ENCODE measurements at places on chromosomes 1 and 21.
A peak's percentile ranks its signal among the peaks of the same experiment; 100 is the strongest.

DNA sequence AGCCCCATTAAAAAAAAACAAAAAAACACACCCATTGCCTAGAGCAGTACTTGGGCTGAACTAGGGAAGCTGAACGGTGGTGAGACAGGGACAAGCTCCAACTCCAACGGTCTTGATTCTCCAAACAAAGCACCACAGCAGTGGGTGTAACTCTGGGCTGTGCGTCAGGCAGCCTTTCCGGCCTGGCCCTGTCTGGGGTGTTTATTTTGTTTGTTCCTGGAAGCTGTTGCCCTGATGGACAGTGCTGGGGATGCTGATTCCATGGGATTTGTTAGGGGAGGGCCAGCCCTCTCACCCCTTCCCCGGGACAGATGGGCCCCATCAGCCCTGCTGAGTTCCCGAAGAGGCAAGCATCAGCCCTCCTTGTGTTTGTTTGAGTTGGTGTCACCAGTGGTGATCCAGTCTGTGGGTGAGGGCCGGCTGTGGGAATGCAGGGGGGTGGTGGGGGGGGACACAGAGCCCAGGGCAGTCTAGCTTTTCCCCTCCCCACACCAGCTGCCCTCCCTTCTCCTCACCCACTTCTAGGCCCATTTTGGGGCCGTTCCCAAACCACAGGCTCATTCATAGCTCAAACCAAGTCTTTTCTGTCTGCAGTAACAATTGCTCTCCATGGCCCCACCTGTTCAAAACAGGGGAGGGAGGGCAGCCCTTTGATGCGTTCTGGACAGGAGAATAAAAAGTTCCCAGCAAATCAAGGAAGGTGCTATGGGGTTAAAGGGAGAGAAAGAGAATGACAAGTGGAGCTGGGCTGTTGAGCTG lies 4.5 kb downstream of the WNT2B start:
- DNase-seq = no peak

DNA sequence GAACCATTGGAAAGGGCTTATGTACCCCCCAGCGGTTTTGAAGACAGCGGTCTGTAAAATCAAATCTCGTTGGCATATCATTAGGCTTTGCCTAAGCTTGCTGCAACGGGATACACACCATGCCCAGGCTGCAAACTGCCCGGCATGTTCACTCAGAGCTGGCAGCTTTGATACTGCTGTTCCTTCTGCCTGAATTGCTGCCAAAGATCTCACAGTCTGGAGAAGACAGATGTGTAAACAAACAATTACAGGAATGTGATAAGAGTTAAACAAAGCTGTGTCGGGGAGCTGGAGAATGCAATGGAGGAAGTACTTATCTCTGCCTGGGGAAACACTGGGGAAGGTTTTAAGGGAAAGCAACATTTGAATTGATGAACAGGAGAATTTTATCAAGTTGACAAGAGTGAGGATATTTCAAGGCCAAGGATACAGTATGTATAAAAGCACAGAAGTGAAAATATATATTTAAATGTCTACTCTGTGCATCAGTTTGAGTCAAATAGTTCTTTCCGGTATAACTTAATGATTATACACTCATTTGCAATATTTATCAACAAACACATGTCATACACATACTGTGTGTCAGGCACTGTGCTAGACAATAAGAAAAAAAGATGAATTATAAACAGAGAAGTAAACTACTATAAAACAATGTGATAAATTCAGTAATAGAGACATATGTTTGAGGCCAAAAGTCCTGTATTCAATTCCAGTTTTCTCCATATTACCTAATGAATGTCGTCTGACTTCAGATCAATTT lies 29.9 kb downstream of the CHML start:
- DNase-seq = no peak

DNA sequence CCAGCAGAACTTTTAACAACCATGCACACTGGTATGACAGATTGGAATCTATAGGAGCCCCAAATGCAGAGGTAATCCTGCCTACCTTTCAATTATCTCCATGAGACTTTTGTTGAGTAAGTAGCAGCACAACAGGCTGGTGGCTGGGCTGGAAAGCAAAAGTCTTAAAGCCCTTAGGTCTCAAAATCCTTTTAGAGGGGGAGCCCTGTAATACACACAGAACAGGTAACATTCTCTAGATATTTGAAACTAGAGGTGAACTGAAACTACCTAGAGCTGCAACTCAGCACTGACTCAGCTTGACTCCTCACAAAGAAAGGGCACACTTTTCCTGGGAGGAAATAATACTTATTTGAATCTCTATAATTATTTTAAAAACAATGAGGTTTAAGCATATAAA lies 71.5 kb downstream of the CLCA4 start:
- DNase-seq = no peak

GRCh38 chr1:155177918-155178281 lies 4.3 kb downstream of the TRIM46 start:
- DNase-seq = no peak

DNA sequence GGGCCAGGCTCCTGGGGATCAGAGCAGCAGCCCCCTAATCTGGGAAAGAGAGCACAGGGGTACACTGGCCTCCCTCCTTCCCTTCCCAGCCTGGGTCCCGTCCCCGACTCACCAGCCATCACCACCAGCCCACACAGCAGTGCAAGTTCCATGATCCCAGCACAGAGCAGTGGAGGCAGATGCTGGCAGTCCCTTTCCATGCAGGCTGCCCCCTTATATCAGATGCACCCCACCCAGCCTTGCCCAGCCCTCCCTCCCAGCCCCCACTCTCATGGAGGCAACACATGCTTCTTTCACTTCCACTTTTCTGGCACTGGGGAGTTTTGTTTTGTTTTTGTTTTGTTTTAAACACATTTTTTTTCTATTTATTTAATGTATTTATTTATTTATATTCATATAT lies at the start of gene PLA2G2D:
Gene PLA2G2D (minus strand): TSS at position 190 of the 400 bp plus-strand sequence. CDS start 38 bp downstream, at position 152.
- DNase-seq = no peak

DNA sequence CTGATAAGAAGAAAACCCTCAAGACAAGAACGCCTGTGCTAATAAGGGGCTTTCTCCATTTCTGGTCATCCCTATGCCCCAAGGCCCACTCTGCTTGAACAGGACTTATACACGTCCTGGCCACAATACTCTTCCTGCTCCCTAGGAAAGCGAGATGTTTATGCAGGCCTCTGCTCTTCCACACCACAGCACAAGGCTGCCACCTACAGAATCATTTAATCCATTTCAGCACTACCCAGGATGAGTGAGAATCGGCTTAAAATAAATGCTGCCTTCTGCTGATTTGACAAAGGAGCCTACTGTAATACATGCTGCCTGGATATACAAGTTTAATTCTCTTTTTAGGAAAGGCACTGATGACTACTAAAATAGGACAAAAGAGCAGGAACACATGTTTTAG lies 29.4 kb downstream of the FRRS1 start:
- no peak for DNase-seq

DNA sequence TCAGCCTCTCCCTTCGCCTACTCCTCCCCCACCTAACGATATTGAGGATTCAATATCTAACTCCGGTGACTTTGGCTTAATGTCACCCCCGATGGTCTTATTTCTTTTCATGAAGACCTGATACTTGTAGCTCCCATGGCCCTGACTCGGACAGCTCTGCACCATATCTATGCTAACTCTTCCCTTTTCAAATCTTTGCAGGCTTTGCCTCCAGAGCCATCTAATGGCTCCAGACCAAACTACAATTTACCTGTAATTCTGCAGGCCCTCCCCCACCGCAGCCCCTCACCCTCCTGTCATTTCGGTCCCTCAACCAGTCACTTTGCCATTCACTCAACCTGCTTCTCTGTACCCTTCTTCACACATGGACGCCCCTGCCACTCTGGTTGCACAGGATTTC lies 7.9 kb upstream of the GSTM5 start:
- no peak for DNase-seq

- no peak for DNase-seq
Observed at GRCh38 chr21:43373362-43374227, 53.3 kb downstream of the SIK1 start.

DNA sequence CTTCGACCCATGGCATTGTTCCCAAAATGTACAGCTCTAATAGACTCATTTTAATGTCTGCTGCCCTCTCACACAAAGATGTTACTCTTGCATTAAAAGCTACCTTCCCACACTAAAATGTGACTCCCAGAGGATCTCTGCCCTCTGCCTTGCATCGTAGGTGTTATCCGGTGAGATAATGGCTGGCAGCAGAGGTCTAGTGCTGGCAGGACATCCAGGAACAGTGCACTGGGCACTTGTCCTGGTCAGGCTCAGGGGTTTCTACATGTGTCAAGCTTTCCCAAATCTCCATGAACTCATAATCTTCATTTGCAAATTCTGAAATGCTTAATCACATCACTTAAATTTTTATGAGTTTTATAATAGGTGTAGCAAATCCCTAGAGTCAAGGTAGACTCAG lies 310.6 kb downstream of the LRRIQ3 start:
- DNase-seq = no peak

- no peak for DNase-seq
Observed at GRCh38 chr1:45009956-45010854, 919 bp downstream of the HECTD3 start.

GRCh38 chr1:21680381-21680780 lies 11.2 kb upstream of the RAP1GAP start:
- no peak for DNase-seq

DNA sequence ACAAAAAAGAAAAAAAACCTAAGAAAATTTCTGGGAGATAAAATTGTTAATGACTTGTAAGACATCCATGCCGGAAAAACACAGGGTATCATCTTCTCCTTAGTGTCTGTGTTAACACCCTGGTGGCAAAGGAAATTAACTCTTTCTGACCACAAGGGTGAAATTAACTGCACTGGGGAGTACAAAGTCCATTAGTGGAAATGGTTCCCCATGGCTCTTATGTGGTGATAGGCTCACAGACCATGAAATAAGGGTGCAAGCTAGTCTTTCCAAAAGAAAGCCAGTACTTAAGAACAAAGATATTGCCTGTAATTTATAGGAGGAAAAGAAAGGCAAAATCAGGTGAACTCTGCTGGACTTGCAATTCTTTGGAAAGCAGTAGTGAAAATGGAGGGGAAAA lies 185.4 kb downstream of the LRRIQ3 start:
- DNase-seq = no peak

- DNase-seq = no peak
Observed at GRCh38 chr1:84090447-84091245, 53.4 kb upstream of the PRKACB start.

DNA sequence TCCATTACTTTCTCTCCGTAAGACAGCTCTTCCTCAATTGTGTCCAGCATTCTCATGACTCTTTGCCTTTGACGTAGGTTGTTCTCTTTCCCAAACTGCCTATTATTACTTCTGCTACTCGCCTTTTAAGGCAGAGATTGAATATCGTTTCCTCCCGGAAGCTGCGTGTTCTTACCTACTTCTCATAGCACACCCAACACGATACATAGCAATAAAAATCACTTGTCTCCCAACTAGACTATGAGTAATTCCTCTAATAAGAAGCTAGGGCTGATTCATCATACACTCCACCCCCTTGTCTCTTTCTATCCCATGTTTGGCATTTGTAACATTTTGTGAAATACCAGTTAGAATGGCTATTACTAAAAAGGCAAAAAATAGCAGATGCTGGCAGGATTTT lies 55.8 kb upstream of the SGIP1 start:
- no peak for DNase-seq

- DNase-seq = no peak
Observed at GRCh38 chr21:25997788-25998611, 172.6 kb downstream of the APP start.

- DNase-seq = no peak
Observed at GRCh38 chr1:207789792-207790787, 38.2 kb downstream of the CD46 start.

DNA sequence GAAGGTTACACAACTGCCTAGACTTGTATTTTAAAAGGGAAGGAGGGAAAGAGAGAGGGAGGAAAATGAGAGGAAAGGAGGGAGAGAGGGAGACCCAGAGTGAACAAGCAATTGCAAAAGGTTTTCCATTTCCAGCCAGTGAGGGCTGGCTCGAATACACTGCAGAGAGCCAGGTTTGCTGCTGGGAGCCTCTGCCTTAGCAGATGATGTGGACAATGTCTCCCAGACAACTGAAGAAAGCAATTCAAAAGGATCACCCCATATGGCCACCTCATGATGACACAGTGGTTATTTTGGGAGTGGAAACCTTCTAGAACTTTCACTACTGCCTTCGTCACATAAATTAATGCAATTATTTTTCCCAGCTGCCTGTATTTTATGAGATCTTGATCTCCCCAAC lies 86.4 kb downstream of the BCAR3 start:
- no peak for DNase-seq

DNA sequence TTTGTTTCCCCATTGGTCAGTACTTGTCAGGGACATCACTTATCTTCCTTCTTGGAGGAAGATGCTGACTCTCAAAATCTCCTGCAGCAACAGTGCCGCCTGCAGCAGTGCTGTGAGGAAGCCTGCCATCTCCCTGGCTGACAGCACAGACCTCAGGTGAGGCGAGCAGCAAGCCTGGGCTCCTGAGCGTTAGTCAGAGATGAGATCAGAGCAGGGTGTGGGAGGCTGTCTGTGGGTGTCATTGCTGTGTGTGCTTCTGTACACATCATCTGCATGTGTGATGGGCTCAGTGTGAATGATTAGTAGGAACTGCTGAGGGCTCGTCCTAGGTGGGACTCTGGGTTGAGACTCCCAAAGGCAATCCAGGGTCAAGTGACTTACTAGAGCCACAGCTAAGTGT lies 6.1 kb downstream of the STRIP1 start:
- DNase-seq = no peak

- no peak for DNase-seq
Observed at GRCh38 chr1:44111861-44112260, 6.8 kb upstream of the KLF17 start.

- peak; percentile 60 for DNase-seq
Observed at GRCh38 chr21:45136927-45137611, 62.7 kb downstream of the ADARB1 start.

- DNase-seq = no peak
Observed at GRCh38 chr1:12447849-12448312, 170.1 kb downstream of the DHRS3 start.

GRCh38 chr1:117735045-117735992 lies 129.5 kb downstream of the TENT5C start:
- no peak for DNase-seq

DNA sequence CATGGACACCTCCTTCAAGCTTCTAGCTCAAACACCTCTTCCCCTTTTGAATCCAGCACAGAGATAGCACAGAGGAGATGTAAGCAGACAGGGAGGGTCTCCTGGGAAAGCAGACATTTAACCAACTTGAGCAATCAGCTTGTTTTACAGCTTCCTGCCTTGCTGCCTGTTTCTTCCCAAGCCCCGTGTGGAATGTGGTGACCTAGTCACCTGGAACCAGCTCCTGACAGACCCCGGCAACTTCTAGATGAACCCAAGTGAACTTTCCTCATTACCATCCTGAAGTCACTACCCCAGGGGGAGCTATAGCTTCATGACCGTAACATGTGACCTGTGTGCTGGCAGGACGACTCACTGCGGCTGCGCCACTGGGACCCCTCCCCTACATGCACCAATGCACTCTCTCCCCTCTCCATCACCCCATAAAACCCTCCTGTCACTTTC lies 24.1 kb upstream of the TTF2 start:
- no peak for DNase-seq

GRCh38 chr1:920010-920409 lies 3.7 kb upstream of the SAMD11 start:
- no peak for DNase-seq

All from activated T-cell treated with anti-CD3 and anti-CD28 coated beads for 1 hour (primary cell).